ENCODE measurements at places on chromosomes 2 and 18.
A peak's percentile ranks its signal among the peaks of the same experiment; 100 is the strongest.

- no peak for DNase-seq
Measured at GRCh38 chr18:79537758-79538157, 141.8 kb upstream of the CTDP1 start.

GRCh38 chr18:7789856-7790552 is 222.9 kb downstream of the PTPRM start:
- DNase-seq = peak; percentile 20

GRCh38 chr18:10455726-10456453 is 1.5 kb downstream of the APCDD1 start:
- DNase-seq = no peak

DNA sequence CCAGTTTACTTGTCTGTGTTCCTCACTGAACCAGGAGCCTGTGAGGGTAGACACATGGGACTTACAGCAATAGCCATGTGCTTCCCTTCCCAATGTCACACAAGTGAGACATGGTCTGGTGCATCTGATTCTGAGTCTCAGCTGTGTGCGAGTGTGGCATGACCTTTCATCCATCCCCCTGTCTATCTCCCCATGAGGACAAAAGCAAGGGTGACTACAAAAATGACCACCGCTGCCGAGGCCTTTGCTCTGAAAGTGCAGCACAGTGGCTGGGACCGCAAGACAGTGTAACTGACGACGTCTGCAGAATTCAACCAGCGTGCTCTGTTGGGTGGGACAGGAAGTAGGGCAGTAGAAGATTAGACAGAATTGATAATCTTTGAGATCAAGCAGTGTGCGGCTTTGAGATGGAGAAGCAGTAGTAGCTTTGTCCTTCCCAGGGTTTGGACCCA is 50.5 kb downstream of the RAB31 start:
- no peak for DNase-seq
